ENCODE measurements at places on chromosomes 7 and 10. TPM values are rescaled to one million over a fixed set of nuclear protein-coding genes. Genes with fewer than 3 reads are reported as not detected.

GRCh38 chr7:112398534-112398933, 51.7 kb upstream of the IFRD1 start:
- no peak for DNase-seq

GRCh38 chr10:117631276-117632145, 89.0 kb downstream of the EMX2 start:
- peak; percentile 64 for DNase-seq

GRCh38 chr7:155533827-155534690, 12.3 kb downstream of the CNPY1 start:
- no peak for DNase-seq

GRCh38 chr10:126690534-126690933, 20.0 kb upstream of the C10orf90 start:
- DNase-seq: no peak

- DNase-seq: no peak
These were observed 33.9 kb downstream of the EN2 start for GRCh38 chr7:155491812-155492211.

- DNase-seq: no peak
These were observed 43.8 kb downstream of the DPCD start for GRCh38 chr10:101631821-101632475.

DNA sequence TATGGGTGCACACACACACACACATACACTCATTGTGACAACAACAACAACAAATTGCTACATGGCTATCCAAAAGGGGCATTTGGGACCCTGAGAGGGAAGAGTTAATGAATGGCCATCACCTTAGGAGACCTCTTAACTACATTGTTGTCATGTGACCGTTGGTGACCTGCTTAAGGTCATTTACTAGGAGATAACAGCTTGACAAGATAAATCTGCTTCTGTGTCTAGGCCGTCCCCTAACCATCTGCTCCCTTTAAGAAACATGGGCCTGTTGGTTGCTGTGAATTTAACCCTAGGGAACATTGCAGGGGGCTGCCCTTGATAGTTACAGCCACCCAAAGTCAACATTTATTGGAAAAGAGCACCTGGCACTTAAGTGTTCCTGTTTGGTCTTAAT, 29.7 kb downstream of the C1QL3 start:
- no peak for DNase-seq

DNA sequence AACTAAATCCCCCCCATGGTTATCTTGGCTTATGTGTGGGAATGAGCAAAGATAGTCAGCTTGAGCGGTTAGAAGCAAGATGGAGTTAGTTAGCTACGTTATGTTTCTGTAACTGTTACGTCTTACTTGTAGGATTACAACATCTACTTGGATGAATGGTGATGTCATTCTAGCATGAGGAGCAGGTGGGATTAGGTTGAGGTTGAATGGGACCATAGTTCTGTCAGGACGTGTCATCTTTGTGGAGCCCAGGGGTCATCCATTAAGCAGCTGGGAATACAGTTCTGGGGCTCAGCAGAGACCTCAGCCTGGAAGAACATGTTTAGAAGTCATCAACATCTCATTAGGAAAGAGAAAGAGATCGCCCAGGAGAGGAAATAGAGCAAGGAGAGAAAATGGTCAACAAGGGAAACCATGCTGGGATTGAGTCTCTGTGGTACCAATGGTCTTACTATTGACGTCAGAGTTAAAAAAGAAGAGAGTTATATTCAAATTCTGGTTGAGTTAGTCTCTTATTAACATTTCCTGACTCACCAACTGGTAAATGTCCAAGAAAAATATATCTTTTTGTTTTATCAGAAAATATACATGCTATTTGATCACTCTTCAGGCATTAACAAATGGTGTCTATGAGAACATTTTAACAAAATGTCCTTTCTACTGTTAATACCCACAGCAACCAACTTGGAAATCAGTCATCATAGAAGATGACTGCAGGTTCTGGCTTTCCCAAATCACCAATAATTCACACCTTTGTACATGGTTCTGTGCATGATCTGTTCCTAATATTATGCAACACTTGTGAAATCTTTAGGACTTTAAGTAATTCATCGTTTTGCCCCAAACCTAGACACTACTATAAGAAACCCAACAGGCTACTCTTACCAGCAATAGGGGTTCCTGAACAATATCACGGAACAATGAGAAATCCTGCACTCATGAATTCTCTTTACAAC, 96.9 kb downstream of the KIAA1217 start:
- DNase-seq: no peak

- DNase-seq: no peak
These were observed 30.4 kb downstream of the PFKFB3 start for GRCh38 chr10:6232846-6233724.

GRCh38 chr7:44098092-44099068, 5.8 kb upstream of the AEBP1 start:
- no peak for DNase-seq

GRCh38 chr7:103348452-103348851, 1.0 kb downstream of the PSMC2 start:
- DNase-seq: no peak

DNA sequence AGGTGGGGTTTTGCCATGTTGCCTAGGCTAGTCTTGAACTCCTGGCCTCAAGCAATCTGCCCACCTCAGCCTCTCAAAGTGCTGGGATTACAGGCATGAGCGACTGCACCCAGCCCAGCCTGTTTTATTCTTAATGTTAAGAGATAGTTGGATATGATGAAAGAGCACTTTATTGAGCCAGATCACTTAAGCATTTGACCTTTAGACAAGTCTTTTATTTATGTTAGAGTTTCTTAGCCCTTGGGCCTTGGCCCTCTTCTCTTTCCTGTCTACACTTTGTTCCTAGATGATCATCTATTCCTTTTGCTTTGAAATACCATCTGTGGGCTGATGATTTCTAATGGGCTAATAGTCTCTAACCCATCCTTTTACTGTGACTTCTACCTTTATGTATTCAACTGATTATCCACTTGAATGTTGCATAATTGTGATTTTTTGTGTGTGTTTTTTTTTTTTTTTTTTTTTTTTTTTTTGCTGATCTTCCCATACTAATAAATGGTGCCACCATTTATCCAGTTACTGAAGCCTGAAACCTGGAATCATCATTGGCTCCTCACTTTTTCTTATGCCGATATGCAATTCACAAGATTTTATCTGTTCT, 34.8 kb downstream of the BTRC start:
- DNase-seq: no peak

- no peak for DNase-seq
These were observed 45.7 kb downstream of the ATXN7L1 start for GRCh38 chr7:105830405-105831301.

GRCh38 chr7:102173669-102174068, 113.0 kb upstream of the SH2B2 start:
- DNase-seq: no peak

- no peak for DNase-seq
These were observed 857 bp downstream of the CPXM2 start for GRCh38 chr10:123890756-123891143.

- no peak for DNase-seq
These were observed 32.0 kb upstream of the NRG3 start for GRCh38 chr10:81843042-81843441.

DNA sequence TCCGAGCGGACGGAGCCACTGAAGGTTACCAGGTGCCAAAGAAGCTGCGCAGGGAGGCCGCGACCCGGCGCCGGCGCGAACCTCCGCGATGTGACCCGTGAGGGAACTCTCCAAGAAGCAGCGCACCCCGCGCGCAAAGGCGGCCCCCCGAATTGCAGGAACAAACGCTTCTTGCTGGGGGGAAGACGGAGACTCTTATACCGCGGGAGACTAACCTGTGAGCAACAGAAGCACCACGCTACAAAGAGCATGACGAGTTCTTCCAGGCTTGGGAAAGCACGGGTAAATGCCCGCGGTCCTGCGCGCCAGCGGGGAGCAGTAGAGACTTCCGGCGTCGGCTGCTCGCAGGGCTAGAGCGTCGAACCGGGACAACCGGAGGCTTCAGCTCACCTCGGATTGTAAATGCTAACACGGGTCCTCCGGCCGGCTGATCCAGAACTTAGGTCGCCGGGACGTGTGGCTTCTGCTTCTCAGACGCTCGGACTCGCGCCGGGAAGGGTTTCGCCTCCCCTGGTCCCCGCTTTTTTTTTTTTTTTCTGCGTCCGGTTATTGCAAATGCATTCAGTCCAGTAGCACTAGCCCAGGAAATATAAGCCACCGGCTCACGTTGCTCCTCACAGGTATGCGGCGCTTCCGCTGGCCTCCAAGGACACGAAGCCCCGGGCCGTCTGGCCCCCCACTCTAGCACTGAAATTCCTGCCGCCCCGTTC, at the start of gene COA1:
Gene COA1 (minus strand): TSS at position 310 of the 710 bp plus-strand sequence. CDS start 80,909 bp downstream, outside the sequence.
- peak; percentile 87 for DNase-seq

DNA sequence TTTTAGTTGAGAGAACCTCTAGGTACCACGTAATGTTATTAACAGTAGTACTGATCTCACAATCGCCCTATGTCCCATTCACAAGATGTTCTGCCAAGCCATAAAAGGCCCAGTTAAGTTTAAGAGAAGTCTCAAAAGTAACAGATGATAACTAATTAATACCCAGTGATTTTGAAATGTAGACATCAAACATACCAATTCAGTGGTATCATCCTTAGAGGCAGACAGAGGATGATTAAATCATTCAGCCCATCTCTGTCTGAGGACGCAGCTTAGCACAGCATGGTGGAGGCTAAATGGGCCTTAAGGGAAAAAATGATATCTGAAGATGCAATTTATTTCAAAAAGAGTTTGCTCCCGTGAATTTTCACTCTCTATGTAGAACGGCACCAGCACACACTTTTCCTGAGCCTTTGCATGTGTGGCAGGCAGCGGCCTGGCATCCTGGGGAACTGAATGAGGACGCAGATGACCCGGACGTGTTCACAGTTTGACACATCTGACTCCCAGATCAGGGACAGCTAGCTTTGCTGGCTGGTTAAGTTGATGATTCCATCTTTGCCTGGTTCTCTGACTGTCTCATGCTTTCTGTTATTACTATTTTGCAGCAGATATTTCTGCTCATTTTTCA, 13.4 kb downstream of the EGFR start:
- DNase-seq: no peak

DNA sequence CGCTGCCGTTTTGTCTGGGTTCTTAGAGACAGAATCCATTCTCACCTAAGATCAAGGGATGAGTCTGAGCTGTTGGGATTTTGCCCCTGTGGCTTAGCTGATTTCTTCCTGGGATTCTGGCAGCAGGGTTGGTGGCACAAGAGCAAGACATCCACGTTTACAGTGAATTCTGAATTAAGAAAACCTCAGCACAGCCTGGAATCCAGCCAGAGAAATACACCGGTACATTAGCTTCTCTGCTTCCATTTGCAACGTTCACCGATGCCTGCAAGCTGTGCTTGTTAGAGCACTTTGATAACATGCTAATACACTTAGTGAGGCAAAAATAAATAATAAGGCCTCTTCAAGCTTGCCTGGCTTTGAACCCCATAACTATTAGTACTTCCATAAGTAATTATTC, 569.8 kb downstream of the CALN1 start:
- DNase-seq: no peak

- DNase-seq: no peak
These were observed 21.4 kb downstream of the HKDC1 start for GRCh38 chr10:69241575-69241974.

DNA sequence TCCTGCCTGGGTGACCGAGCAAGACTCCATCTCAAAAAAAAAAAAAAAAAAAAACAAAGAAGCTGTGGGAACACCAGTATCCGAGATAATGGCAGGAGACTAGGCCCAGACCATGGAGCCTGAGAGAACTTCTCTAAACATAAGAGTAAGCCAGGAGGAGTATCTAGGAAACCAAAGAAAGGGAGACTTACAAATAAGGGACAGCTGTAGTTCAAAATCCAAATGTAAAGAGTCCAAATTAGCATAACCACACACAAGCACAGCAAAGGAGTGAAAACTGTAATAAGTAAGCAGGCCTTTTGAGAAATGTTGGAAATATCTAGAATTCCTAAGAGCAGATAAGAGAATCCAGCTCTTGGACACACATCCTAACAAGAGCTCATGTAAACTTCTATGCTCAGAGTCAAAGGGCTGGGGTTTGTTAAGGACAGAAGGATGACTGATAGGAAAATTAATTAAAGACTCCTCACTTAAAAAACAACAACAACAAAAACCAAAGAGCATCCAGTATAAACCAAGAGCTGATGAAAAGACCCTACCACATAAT, 15.8 kb downstream of the ZNF25 start:
- DNase-seq: no peak

DNA sequence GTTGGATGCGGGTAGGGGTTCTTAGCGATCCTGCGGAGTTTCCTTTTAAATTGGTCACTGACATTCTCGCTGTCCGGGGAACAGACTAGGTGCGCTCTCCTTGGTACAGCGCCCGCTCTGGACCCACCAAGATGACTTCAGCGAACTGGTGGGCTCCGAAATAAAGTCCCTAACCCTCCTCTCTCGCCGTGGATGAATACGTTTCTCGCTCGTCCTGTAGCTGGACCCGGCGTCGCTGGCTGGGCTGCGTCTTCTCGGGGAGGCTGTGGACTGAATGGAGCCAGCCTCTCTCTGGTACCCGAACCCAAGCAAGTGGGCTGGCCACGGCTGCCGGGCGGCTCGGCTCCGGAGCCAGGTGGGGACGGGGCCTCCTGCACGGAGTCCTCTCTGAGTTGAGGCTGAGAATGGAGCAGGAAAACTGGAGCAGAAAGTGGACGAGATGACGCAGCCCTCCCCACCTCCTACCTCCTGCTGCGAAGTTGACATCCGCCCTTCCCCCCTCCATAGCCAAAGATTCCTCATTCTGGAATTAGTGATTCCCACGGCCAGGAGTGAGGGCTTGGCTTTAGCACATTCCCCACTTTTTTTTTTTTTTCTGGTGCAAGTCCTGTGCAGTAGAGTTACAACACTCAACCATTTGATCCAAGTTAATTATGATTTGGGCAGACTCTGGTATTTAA, 1.5 kb downstream of the UNC5B start:
- DNase-seq: peak; percentile 75

DNA sequence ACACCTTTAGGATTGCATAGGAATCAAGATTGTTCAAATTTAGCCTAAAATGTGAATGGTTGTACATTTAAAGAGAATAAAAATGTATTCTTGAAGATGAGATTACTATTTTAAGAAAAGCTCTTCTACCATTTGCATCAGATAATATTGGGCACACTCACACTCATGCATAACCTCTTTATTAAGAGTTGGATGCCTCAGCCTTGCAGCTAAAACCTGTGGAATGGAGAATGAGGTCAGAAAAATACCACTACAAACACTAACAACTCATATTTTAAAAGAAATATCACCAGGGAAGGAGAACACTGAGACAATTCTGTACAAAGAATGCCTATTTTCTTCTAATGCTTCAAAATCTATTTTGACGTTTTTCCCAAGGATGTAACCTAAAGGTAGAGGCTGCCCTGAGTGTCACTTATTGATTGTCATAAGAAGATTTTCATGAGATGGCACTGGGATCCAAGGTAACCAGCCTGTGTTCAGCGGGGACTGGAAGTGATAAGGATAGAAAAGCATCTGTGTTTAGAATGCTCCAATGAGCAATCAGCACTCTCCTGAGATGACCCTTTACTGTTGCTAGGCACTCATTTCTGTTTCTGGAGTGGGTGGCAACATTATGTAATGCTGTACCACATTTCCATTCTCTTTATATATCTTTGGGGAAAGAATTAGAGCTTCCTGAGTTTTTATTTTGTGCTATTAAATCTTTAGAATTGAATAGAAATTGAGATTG, 26.6 kb downstream of the REEP3 start:
- DNase-seq: no peak

GRCh38 chr7:33589911-33590310, 315.4 kb upstream of the BMPER start:
- DNase-seq: no peak

- DNase-seq: no peak
These were observed 62.6 kb downstream of the RBM20 start for GRCh38 chr10:110706690-110707098.

LIPK gene
- total RNA-seq: not detected

BZW2 gene
- 206 TPM for total RNA-seq

CYP2C19 gene
- not detected for total RNA-seq

OPN1SW gene
- not detected for total RNA-seq

GNAT3 gene
- total RNA-seq: not detected

MYPN gene
- 145 TPM for total RNA-seq

All from right atrium auricular region (tissue), 2 donors.